ENCODE measurements at places on chromosomes 7 and 10. TPM values are rescaled to one million over a fixed set of nuclear protein-coding genes. Genes with fewer than 3 reads are reported as not detected.

Gene CPA4
- 24.3 TPM for total RNA-seq

Gene CLDN3
- not detected for total RNA-seq

Gene ADAM22
- 0.28 TPM for total RNA-seq

Gene SCIN
- 0.56 TPM for total RNA-seq

Gene HOXA10
- total RNA-seq = not detected

Gene SLC13A1
- not detected for total RNA-seq

All from regular cardiac myocyte (primary cell).